Germinal center (tissue), 1 donor: ENCODE measurements at places on chromosomes 7 and 10.

DNA sequence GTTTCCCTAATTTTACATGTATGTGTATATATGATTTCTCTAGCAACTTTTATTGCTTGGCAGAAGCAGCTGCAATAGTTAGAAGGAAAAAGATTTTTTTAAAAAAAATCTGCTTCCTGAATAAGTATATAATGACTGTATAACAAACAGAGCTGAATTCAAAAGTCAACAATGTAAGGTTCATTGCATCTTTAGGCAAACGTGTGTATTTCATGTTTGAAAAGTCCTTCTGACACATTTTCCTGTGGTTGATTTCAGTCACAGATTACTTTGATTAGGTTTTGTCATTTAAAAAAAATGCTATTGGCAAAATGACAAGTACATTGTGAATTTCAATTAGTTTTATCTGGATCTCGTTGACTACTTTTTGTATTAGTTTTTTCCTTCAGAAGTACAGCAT lies 231.0 kb downstream of the CSTF2T start:
- no peak for DNase-seq

DNA sequence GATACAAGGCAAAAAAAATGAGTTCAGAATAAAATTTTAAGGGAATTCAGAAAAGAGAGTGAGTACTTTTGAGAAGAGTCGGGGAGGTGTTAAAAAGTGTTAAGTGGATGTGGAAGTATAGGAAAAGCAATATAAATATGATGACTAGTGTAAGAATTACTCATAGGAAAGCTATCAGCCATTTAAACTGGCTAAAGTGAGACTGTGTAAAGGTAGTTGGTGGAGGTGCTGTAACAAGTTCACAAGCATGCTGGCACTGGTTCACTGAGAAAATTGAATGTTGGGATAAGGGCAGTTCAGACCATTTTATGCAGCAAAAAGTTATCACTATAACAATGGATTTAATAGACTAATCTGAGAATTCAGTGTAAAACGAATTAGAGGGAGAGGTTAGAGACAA lies 179.0 kb upstream of the DKK1 start:
- no peak for DNase-seq

GRCh38 chr10:11266426-11266825 lies 248.8 kb downstream of the CELF2 start:
- DNase-seq: no peak

DNA sequence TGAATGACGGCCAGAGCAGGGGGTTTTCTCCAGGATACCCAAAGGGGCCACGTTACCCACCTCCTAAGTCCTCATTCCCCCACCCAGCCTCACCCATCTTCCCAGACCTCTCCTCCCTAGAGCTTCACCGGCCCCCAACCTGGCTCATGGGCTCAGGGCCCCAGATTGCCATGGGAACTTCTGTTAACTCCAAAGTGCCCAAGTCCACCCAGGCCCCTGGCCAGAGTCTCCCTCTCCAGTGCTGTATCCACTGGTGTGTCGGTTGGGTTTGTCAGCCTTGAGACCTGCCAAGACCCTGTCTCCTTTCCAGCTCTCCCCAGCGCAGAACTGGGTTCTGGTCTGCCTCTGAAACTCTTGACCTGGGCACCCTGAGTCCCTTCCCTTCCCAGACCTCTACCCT lies 37.1 kb upstream of the ZMIZ2 start:
- no peak for DNase-seq

- no peak for DNase-seq
These were observed 100.2 kb downstream of the SVIL start for GRCh38 chr10:29534590-29534989.

- no peak for DNase-seq
These were observed 250.3 kb downstream of the CNTNAP2 start for GRCh38 chr7:146366938-146367337.
